ENCODE measurements at places on chromosomes 7 and 10.

DNA sequence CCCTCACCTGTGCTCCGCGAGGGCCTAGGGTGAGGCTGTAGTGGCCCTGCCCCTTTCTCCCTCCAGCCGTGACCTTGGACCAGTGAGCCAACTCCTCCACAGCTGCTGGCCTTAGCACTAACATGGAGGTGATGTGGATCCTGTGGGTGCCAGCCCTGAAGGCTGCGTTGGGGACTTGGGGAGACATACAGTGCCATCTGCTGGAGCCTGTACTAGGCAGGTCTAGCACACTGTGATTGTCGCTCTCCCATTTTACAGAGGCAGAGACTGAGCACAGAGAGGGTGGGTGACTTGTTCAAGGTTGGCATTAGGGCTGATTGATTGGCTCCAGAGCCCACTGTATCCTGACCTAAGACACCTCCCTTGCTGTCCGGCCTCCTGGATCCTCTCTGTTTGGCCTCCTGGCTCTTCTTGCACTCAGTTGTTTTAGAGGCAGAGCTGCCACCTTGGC lies 37.6 kb downstream of the PRF1 start:
- no peak for DNase-seq

GRCh38 chr7:23633417-23633816 lies 36.2 kb downstream of the CCDC126 start:
- DNase-seq = no peak

DNA sequence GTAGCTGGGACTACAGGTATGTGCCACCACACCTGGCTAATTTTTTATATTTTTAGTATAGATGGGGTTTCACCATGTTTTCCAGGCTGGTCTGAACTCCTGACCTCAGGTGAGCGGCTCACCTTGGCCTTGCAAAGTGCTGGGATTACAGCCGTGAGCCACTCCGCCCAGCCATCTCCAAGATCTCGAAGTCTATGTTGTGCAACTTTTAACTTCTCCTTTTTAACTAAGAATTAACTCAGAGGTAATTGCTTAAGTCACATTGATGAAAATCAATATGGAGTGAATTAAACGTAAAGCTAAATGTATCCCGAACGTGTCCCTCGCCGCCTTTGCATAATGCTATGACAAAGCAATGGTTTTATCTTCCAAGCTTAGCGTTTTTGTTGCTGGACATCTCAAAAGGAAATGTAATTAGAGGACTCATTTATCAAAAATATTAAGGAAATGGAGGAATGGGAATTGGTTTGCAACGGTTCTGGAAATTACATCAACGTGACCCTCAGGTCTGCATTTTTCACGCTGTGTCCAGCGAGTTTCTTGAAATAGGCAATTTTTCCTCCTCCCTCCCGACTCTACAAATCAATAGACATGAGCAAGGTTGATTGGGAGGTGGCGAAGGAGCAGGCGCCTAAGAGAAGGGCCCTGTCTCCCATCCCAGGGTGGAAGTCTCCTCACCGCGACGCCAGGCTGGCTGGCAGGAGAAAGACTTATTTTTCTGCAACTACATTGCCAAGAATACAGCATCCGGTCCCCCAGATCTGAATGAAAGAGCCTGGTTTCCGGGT lies 89.8 kb downstream of the TMEM130 start:
- no peak for DNase-seq

GRCh38 chr10:89201345-89202032 lies 5.6 kb downstream of the CH25H start:
- DNase-seq = no peak

DNA sequence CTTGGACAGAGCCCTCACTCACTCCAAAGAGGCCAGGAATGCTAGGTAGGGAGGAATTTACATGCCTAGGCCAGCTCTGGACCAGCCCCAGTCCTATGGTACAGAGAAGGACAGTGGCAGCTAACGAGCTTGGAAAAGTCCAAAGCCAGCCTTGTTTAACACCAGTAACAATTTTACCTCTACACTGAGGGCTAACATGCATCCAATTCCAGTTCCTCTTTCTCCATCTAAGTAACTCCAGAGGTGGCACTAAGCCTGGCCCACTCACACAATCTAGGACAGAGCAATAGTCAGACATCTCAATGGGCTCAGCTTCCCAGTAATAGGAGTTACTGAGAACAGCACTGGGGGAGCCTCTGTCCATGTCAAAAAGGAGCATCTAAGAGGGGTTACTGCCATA lies 5.7 kb upstream of the LCOR start:
- no peak for DNase-seq

DNA sequence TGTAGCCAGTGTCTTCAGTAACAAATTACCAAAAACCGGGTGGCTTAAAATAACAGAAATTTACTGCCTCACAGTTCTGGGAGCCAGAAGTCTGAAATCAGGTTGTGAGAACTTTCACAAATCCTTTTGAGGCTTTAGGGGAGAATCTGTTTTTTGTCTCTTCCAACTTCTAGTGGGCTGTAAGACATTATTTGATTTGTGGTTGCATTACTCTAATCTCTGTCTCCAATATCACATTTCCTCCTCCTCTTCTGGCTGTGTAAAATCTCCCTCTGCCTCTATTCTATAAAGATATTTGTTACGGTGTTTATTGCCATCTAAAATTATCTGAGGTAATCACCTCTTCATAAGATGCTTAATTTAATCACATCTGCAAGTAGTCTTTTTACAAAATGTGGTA lies 1039.6 kb upstream of the LRRN3 start:
- DNase-seq = no peak

- DNase-seq = no peak
Observed at GRCh38 chr10:112383325-112383724, 9.4 kb downstream of the ACSL5 start.

GRCh38 chr10:34420795-34421194 lies 394.3 kb downstream of the PARD3 start:
- DNase-seq = no peak

DNA sequence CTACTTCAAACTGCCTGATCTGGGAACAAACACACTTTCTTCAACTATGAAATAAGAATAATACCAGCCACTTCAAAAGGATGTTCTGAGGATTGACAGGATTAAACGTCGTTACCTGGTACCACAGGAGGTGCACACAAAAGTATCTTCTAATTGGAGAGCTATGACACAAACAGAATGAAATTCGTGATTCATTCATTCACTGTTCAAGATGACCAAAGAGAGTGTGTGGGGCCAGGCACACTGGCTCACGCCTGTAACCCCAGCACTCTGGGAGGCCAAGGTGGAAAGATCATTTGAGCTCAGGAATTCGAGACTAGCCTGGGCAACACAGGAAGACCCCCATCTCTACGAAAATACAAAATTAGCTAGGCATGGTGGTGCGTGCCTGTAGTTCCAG lies 50.9 kb downstream of the SFMBT2 start:
- no peak for DNase-seq

DNA sequence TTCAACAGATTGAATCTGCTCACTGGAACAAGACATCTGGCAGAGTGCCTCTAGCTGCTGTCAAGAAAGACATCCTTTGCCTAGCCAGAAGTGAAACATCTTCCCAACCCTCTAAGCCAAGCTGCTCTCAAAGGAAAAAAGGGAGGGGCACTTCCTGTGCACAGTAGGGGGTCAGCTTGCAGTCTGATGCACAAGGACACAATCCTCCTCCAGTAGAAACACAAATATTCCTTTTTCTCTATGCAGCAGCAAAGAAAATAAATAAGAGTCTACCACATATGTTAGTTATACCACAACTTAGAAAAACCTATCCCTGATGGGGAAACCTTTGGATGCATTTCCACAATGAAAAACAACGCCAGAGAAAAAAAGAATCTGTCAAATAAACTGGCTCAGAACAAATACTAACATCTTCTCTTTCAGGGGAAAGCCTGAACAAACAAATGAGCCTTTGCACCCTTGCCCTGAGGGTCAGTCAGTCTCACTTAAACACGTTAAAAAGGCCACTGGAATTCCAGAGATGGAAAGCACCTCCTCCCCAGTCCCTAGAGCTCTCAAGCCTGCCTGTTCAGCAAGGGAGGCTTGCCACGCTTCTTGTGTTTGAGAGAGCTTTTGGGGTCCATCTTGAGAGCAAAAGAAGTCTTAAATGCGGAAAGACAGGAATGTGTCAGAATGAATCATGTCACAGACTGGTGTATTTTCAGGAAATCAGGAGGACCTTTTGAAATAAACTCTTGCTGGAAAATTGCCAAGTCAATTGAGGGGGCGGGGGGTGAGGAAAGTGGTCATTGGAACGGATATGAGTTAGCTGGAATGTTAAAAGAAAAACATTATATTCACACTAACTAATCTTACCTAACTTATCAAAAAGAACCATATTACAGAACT lies 7.5 kb downstream of the LAMB1 start:
- no peak for DNase-seq

DNA sequence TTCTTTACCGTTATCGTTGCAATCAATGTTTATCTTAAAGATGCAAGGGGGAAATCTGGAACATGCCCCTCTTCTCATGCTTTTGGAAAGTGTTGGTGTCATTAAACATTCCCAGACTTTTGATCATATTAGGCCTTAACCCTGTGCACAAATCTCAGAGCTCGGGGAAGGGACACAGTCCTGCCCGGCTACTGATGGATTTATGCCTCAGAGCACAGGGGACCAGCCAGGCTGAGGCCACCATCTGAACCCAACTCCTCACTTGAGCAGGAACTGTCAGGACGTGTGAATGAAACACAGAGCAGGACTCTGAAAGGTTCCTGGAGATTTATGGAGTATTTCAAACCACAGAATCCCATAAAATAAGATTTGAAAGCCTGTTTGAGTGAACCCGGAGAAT lies 132.0 kb upstream of the CXCL12 start:
- no peak for DNase-seq

DNA sequence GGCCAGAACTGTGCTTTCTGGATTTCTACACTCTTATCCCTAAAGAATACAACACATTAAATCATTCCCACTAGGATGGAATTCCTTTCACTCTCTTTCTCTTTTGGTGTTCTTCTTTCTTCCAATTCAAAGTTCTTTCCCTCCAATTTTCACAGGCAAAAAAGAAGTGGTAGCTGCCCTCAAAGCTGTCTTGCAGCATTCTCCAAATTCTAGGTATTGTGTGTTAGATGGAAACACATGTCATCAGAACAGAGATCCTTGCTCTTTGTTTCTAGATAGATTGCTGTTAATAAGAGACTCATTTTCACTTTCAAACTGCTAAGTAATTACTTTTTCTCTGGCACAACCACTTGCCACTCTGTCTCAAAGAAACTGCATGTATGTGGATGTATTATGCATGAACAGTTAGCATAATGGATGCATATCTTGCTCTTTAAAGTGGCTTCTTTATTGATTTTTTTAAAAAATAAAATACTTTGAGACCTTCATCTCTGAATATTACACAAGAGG lies 31.0 kb downstream of the SHTN1 start:
- no peak for DNase-seq

DNA sequence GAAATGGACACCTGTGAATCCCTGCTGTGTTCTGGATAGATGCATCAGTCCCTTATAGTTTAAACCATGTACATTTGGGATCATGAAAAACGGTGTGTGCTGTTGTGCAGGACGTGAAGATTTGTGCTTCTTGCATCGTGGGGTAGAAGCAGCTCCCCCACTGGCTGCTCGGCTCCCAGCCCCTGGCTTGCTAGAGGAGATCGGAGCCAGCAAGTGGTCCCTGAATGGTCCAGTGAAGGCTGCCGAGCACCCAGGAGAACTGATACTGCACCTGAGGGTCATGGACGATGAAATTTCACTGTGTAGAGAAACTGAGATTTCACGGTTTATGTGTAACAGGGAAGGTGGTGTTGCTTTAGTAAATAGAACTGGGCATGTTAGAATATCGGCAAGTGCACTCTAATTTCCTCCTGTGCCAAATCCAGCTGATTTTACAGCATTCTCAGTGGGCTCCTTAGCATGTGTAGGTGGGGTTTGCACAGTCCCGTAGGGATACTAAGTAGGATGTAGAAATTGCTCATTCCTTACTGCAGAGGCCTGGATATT lies 655.1 kb upstream of the FOXK1 start:
- no peak for DNase-seq

DNA sequence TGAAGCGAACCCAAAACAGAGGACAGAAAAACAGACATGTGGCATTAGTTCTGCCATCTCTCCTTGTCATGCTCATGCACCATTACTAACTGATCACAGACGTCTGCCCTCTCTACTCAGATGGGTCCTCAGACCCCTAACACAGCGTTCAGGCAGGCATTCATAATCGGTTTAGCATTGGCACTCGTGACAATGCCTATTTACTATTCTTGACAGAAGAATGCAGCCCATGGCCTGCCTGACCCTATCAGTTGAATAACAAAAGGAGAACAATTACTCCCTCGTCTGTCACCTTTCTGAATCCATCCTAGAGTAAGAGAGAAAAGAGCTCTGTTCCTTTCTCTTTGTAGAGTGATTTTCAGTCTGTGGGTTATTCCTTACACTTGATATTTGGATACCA lies 194.6 kb upstream of the PHYHIPL start:
- no peak for DNase-seq

DNA sequence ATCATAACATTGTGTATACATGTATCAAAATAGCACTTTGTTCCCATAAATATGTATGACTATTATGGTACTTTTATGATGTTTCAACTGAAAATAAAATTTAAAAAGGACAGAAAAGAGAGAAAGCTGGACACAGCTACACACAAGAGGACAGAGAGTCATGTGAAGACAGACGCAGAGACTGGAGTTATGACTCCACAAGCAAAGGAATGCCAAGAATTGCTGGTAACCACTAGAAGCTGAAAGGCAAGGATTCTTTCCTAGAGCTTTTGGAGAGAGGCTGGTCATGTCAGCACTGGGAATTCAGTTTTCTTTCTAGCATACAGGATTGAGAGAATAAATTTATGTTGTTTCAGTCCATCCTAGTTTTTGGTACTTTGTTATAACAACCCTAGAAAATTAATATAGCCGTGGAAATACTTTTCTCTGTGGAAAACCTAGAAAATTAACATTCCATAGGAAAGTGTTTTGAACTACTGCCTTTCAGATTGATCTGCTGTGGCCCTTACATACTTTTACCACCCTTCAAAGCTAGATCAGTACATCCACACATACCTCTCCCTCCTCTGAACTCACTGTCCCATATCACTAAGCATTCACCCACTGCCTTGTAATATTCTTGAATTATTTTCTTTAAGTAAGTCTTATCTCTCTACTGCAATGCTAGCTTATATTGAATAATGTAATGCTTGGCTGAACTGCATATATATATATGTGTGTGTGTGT lies 575.3 kb downstream of the IPMK start:
- no peak for DNase-seq

GRCh38 chr7:42106562-42106961 lies 130.4 kb downstream of the GLI3 start:
- DNase-seq = no peak

DNA sequence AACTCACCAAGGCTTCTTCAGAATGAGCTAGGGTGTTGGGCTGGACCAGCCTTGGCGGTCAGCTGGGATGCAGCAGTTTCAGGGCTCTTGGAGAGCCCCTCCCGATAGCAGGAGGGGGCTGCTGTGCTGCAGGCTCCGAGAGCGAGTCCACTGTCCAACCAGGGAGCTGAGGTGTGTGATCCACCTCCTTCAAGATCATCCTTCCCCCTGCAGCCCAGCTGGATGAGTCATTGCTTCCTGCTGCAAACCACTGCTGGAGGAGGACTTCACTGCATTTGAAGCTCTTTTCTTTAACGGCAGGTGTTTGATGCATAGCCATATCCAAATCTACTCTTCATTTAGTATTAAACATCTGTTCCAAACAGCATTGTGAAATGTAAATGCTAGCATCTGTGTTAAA lies 54.2 kb upstream of the EBF3 start:
- DNase-seq = no peak

All from NCI-H1105 (cell line).